ENCODE measurements at places on chromosomes 1 and 21.

DNA sequence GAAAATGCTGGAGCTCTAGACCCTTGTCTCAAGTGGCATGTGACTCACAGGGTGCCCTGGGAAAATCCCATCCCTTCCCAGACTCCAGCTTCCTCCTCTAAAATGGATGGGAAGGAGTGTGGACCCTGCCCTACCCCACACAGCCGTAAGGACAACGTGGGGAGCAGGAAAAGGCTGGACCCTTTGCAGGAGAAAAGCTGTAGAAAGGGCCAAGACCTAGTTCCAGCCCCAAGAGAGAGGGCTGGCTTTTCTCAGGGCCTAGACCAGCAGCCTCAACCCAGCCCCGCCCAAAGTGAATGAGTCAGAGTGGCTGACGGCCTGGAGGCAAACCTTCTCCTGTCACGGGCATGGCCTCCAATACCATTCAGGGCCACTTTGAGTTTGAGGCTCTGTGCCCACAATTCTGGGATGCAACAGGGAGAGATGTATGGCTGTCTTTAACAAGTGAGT, 1.1 kb downstream of the LAMB3 start:
- DNase-seq = peak; percentile 78

GRCh38 chr1:4614371-4615137, 39.9 kb upstream of the AJAP1 start:
- no peak for DNase-seq

DNA sequence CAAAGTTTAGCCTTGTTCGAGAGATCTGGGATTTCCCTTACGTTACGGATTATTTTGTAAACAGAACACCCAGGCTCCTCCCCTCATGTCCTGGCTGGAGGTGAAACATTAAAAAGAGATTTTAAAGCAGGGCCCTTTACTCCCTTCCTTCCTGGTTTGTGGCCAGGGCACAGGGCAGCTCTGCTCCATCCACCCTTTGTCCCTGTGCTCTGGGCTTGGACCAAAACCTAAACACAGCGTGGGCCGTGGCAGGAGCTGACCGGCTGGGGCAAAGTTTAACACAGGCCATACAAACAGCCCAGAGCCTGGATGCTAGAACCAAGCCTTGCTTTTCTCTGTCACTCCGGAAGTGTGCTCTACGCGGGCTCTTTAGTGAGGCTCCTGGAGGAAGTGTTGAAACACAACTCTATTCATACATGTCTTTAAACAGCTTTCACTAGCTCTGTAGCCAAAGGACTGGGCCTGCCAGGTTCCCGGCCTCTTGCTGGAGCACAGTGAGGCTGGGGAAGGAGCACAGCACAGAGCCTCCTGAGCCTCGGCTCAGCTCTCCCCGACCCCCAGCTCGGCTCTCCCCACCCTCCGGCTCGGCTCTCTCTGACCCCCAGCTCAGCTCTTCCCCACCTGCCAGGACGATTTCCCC, 84.7 kb downstream of the PDE9A start:
- peak; percentile 58 for DNase-seq

DNA sequence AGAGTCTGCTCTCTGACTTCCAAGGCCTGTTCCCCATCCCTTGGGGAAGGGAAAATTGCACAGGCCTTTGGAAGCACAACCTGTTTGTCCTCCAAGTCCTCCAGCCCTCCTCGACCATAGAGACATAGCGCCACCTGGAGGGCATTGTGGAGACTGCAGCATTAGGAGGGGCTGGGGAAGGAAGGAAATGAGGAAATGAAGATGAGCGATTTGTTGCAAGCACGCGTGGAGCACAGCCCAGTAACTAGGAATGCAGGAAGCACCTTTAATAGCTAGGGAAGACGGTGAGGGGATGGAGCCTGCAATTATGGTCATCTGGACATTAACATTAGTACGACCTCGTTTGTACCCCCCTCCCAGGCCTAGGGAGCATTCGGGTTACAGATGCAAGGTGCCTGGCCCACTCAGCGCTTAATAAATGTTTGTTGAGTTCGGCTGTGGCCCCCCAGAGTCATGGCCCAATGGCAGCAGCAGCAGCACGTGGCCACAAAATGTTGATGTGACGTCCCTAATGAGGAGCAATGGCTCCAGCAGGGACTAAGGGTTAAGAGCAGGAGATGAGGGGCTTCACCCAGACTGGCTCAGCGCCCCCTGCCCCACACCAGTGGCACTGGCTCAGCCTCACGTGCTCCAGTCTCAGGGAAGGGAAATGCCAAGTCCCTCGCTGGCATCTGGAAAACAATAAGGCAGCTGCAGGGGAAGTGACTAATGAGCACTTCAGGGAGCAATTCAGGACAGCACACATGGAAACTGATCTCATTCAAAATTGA, 8.0 kb upstream of the CAMK2N1 start:
- DNase-seq = peak; percentile 76

DNA sequence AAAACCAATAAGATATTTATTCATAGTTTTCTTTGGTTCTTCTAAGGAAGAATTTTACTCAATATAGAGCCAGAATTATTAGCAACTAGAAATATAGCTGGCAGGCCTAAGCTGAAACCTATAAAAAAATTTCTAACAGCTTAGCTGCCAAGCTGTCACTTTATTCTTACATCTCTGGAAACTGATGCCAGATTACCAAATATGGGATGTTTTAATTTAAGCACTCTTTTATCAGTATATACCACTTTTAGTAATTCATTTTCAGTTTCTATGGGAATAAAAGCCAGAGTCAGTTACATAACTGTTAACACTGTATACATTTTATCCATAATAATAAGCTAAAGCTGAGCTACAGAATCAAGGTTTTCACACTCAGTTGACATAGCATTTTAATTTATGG, 68.7 kb upstream of the MPC2 start:
- no peak for DNase-seq

GRCh38 chr1:193592317-193592716, 405.9 kb upstream of the B3GALT2 start:
- DNase-seq = no peak

GRCh38 chr21:38208118-38208517, 48.7 kb upstream of the KCNJ15 start:
- DNase-seq = no peak

- no peak for DNase-seq
These were observed 1.4 kb upstream of the IRF2BP2 start for GRCh38 chr1:234611225-234611846.
